T-helper 17 cell (primary cell): ENCODE measurements at places on chromosomes 4 and X. TPM values are rescaled to one million over a fixed set of nuclear protein-coding genes. Genes with fewer than 3 reads are reported as not detected.

FGFR3 gene
- total RNA-seq, result not detected

CDS1 gene
- 0.76 TPM for total RNA-seq

UGT2B7 gene
- total RNA-seq, result not detected

MAP9 gene
- 29.7 TPM for total RNA-seq

TMEM164 gene
- total RNA-seq, result 15.1 TPM

MAGEA8 gene
- total RNA-seq, result not detected

FGF2 gene
- 0.31 TPM for total RNA-seq

NUP62CL gene
- total RNA-seq, result 2.2 TPM

ADAM29 gene
- not detected for total RNA-seq

HDX gene
- total RNA-seq, result 2.8 TPM

CNGA1 gene
- not detected for total RNA-seq

MND1 gene
- total RNA-seq, result not detected

GATA1 gene
- total RNA-seq, result 0.32 TPM

LDB2 gene
- not detected for total RNA-seq

WDFY3 gene
- 2.6 TPM for total RNA-seq

AFM gene
- not detected for total RNA-seq

MFAP3L gene
- 47.0 TPM for total RNA-seq

EDA2R gene
- total RNA-seq, result 0.37 TPM

GCNA gene
- total RNA-seq, result 1.2 TPM

SPIN2A gene
- total RNA-seq, result 0.67 TPM

PAGE2 gene
- total RNA-seq, result not detected

CABS1 gene
- total RNA-seq, result not detected

PABPC1L2B gene
- total RNA-seq, result not detected

FRMPD3 gene
- total RNA-seq, result not detected

RS1 gene
- total RNA-seq, result not detected

RAI2 gene
- total RNA-seq, result 0.18 TPM

RTL9 gene
- total RNA-seq, result not detected

FSTL5 gene
- total RNA-seq, result not detected

POU3F4 gene
- total RNA-seq, result not detected

DIPK2B gene
- not detected for total RNA-seq

SERTM2 gene
- not detected for total RNA-seq

AKAP4 gene
- not detected for total RNA-seq

MAGEB6B gene
- not detected for total RNA-seq

TCEAL6 gene
- not detected for total RNA-seq

FABP2 gene
- total RNA-seq, result not detected

SH3D19 gene
- not detected for total RNA-seq

HSFX2 gene
- not detected for total RNA-seq

SLC25A5 gene
- 153 TPM for total RNA-seq

PPARGC1A gene
- total RNA-seq, result not detected

ABCG2 gene
- total RNA-seq, result 1.4 TPM

DTHD1 gene
- total RNA-seq, result 0.52 TPM

CLCN5 gene
- 2.2 TPM for total RNA-seq

FAM9B gene
- not detected for total RNA-seq

UGT2B17 gene
- total RNA-seq, result not detected

F8A3 gene
- 17.4 TPM for total RNA-seq

CPEB2 gene
- total RNA-seq, result 17.2 TPM
